Chondrocyte (in vitro differentiated cells): ENCODE measurements at places on chromosomes 2 and 18.

GRCh38 chr2:44190526-44190925 is 21.9 kb downstream of the PPM1B start:
- DNase-seq, result no peak

- peak; percentile 43 for DNase-seq
Observed at GRCh38 chr2:126899616-126900185, 1.0 kb downstream of the TEX51 start.

DNA sequence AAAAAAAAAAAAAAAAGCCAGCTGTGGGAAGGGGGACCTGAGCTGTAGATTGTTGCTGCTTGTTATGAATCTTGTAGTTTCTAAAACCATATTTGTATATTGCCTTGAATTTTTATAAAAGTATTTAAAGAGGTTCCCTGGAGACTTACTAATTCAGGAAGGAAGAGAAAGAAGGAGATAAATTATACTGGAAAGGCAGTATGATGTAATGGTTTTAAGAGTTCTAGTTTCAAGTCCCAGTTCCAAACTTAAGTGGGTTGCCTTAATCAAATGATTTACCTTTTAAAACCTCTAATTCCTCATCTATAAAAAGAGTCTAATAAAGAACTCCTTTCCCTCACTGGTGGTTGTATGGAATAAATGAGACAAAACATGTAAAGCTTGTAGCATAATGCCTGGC is 62.2 kb downstream of the PTRHD1 start:
- no peak for DNase-seq

DNA sequence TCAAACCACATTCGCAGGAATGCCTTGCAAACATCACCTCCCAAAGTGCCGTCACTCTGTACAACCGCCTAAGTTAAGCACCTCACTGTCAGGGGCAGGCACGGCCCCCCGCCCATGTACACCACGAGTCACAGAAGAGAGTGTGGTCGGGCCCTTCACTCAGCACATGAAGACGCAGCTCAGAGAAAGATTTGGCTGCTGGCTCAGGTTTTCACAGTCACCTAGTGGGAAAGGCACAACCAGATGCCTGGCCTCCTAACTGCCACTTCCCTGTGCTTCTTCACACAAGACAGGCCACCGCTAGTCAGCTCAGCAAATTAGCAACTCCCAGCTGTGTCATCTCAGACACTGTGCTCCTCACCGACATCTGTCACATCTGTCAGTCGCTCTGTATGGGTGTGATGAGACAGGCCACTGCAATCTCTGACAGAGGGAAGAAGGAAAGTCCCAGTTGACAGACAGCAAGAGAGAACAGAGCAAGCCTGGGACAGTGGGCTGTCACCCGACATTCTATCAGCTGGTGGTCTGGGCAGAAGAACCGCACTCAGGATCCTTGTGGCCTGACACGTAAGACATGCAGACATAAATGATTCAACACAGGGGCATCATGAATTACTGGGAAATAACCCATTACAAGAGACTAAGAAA is 60.8 kb downstream of the CRACDL start:
- no peak for DNase-seq

- no peak for DNase-seq
Observed at GRCh38 chr18:30522288-30522929, 520.1 kb downstream of the DSC3 start.

DNA sequence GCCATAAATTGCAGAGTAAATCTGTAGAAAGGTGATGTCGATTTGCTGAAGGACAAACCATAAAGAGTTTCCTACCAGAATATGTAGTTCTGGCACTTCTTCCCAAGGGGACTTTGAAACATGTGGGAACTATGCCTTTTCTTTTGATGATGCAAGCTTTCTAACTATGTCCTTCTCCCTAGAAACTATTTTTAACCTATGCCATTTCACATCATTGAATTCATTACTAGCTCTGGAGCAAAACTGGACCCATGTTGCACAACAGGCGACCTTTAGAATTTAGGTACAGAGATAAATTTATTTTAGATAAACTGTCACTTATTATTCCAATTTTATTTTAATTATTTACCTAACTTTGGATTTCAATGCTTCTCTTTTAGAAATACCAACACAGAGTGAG is 186.5 kb downstream of the CCDC102B start:
- DNase-seq, result no peak
